Glutamatergic neuron (in vitro differentiated cells): ENCODE measurements at places on chromosomes 6 and 20. TPM values are rescaled to one million over a fixed set of nuclear protein-coding genes. Genes with fewer than 3 reads are reported as not detected.

PBOV1 gene
- total RNA-seq: not detected

BPIFB1 gene
- total RNA-seq: not detected

SLC26A8 gene
- total RNA-seq: 0.29 TPM

CASS4 gene
- total RNA-seq: not detected

TPD52L1 gene
- total RNA-seq: not detected

AGPAT1 gene
- 136 TPM for total RNA-seq

HLA-DMB gene
- total RNA-seq: not detected

NR2E1 gene
- total RNA-seq: not detected

GRCh38 chr6:21098134-21098533, 495.4 kb upstream of the SOX4 start:
- no peak for DNase-seq

DNA sequence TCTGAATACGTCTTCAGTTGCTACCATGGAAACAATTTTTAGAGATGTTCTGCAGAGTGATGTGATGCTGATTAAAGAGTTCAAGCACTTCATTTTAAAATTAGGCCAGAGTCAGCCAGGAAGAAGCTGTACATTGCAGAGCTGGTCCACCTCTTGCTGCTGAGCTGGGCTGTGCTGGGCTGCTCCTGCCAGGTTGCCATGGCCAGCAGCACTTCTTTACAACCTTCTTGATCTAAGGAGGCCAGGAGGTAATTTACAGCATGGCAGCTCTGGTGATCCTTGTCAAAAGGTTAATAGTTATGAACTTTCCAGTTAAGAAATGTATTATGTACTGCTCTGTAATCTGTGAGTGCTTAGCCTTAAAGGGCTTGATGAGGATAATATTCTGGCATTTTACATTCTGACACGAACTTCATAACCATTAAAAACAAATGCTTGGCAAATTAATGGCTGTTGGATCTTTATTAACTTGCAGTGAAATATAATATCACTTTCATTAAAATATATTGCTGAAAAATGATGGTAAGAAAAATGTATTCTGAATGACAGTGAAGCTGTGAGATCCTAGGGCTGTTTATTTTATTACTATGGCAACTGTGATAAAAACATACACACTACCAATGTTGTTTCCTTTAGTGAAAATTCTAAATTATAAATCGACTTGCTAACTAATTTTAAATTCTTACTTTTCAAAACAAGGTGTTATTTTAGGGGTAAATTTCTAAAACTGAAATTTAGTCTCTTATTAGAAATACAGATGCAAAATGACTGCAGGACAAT, 259.7 kb downstream of the RFPL4B start:
- no peak for DNase-seq

DNA sequence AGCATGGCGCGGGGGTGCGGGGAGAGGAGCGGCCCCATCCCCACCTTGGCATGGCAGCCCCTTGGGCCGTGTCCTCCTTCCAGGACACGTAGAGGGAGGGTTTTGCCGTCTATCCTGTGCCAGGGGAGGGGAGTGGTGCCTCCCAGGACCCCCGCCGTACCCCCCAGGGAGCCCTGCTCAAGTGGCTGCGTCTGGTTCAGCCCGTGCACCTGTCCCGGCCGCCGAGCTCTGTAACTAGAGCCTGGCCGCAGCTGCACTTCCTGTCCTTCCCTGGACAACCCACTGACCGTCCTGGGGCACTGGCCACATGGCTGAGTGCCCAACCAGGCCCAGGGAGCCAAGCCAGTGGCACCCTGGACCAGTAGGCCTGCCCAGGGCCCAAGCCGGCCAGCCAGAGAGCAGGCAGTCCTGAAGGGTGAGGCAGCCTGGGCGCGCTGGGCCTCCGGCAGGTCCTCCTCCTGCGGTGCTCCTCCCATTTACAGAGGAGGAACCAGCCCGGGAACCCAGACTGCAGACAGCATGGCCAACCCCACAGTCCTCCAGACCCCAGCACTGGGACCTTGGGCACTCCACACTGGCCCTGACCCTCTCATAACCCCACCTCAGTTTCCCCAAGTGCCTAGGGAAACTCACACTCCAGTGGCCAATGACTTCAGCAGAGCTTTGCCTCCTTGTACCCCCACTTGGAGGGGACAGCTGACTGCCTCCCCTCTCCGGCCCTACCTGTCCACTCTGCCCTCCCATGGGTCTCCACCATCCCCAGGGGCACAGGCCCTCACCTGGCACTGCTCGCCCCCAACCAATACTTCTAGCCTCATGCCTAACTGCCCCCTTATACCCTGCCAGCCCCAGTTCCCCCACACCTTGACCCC, 8.7 kb downstream of the LAMA5 start:
- peak; percentile 28 for DNase-seq

DNA sequence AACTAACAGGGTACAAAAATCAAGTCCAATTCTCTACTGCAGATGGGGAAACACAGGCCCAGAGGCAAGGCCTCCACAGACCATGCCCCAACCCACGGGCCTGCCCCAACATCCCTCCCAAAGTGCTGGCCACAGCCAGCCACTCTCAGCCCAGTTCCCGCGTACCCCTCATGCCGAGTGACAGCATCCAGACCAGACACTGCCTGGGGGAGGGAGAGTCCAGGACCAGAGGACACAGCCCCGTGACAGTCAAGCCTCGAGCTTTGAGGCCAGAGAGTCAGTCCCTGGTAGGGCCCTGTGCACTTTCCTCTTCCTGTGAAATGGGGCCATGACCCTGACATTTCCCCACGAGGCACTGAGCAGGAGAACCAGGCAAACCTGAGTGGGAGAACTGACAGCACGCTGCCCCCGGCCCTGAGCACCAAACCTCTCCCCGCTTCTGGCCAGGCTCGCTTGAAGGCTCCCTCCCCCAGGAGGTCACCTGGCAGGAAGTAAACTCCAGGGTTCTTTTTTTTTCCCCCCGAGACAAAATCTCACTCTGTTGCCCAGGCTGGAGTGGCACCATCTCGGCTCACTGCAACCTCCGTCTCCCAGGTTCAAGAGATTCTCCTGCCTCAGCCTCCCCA, 4.9 kb downstream of the MYL9 start:
- DNase-seq: no peak

- DNase-seq: no peak
Measured at GRCh38 chr20:58893355-58894120, 41.0 kb downstream of the GNAS start.

DNA sequence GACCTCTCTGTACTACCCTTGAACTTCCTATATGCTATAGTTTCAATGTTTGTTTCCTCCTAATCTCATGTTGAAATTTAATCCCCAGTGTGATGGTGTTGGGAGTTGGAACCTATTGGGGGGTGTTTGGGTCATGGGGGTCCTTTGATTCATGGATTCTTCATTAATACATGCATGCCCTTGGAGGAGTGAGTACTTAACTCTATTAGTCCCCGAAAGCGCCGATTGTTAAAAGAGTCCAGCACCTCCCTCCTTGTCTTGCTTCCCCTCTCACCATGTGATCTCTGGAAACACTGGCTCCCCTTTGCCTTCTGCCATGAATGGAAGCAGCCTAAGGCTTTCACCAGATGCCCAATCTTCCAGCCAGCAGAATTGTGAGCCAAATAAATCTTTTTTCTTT, 31.7 kb downstream of the NCR2 start:
- DNase-seq: no peak

GRCh38 chr6:52328729-52329128, 33.2 kb upstream of the PAQR8 start:
- no peak for DNase-seq

DNA sequence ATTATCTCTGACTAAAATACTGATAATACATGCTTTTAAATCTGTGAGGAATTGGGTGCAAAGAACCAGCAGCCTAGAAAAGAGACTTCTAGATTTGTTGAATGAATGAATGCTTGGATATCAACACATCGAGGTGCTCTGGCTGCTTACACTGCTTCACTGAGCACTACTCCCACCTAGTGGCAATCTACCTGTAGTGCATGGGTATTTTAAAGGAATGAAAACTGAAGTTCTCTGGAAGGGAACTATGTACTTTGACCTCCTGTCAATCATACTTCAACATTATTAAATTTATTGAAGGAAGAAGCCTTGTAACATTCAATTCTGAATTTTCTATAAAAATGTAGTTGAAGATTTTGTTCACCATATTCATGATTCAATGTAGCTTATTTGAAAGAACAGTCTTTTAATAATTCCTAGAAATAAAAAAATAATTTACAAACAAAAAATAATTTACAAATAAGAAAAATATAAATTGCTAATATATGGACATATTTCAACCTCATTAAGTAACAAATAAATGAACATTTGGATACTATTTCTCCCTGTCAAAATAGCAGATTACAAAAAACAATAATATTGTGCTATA, 111.2 kb upstream of the MMS22L start:
- no peak for DNase-seq

- no peak for DNase-seq
Measured at GRCh38 chr6:14743474-14744211, 502.2 kb upstream of the JARID2 start.

GRCh38 chr6:23003671-23004467, 434.5 kb downstream of the HDGFL1 start:
- no peak for DNase-seq

DNA sequence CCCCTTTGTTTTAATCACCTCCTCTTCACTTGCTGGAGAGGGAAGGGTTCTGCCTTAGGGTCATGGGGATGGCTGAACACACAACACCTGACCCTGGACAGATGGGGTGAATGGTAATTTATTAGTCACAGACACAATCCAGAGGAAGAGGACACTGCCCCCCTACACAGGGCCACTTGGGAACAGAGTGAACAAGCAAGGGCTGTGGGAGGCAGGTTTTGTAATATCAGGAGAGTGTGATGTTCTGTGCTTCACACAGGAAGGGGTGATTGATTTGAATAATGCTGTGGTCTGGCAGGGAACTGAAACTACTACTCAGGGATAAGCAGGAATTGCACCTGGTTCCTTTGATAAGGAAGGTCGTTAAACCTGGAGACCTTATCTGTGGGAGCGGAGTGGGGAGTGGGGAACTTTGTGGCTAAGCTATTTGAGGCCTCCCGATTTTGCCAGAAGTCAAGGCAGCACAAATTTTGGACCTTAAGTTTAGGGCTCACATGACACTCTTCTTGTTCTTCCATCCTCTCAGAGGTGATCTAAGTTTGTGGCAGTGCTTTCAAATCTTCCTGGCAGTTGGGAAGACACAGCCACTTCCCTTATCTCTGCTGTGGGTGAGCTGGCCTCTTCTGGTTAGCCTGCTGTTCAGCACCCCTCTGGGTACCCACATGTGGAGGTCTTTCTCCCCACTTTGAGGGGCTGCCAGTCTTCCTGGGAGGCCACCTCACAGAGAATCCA, 77.8 kb downstream of the CD164 start:
- no peak for DNase-seq

GRCh38 chr20:931401-931800, 15.3 kb upstream of the ANGPT4 start:
- no peak for DNase-seq

GRCh38 chr20:50617022-50617421, 74.3 kb downstream of the RIPOR3 start:
- DNase-seq: no peak

- no peak for DNase-seq
Measured at GRCh38 chr20:46646659-46647380, 4.4 kb downstream of the SLC13A3 start.

DNA sequence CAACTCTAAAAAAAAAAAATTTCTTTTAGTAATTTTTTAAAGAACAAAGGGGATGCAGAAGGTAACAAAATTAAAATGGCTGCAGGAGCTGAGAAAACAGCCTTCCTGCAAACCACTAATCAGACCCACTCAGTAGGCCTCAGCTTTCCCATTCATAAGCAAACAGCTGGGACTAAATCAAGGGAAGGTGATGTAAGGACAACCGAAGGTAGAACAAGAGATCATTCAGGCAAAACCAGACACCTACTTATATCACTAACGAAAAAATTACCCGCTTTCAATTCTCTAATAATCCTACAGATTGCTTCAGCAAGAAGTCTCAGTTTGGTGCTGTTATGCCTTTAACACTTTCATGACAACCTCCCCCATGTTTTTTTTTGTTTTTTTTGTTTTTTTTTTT, 124.0 kb downstream of the ZMYND8 start:
- DNase-seq: no peak

- DNase-seq: no peak
Measured at GRCh38 chr20:45892049-45892825, 1.1 kb downstream of the CTSA start.

DNA sequence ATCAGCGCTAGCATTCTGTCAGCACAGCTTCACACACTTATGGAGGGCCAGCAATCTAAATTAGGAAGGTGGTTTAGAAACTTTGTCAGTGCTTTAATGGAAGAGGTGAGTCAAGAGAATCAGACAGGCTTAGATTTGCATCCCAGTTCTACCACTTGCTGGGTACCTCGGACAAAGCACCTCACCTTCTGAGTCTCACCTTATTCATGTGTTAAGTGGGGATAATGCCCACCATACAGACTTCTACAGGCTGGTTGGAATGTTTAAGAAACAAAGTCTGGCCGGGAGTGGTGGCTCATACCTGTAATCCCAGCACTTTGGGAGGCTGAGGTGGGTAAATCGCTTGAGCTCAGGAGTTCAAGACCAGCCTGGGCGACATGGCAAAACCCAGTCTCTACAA, 12.2 kb upstream of the STK35 start:
- no peak for DNase-seq

GRCh38 chr6:159213405-159213804, 44.2 kb downstream of the FNDC1 start:
- no peak for DNase-seq

DNA sequence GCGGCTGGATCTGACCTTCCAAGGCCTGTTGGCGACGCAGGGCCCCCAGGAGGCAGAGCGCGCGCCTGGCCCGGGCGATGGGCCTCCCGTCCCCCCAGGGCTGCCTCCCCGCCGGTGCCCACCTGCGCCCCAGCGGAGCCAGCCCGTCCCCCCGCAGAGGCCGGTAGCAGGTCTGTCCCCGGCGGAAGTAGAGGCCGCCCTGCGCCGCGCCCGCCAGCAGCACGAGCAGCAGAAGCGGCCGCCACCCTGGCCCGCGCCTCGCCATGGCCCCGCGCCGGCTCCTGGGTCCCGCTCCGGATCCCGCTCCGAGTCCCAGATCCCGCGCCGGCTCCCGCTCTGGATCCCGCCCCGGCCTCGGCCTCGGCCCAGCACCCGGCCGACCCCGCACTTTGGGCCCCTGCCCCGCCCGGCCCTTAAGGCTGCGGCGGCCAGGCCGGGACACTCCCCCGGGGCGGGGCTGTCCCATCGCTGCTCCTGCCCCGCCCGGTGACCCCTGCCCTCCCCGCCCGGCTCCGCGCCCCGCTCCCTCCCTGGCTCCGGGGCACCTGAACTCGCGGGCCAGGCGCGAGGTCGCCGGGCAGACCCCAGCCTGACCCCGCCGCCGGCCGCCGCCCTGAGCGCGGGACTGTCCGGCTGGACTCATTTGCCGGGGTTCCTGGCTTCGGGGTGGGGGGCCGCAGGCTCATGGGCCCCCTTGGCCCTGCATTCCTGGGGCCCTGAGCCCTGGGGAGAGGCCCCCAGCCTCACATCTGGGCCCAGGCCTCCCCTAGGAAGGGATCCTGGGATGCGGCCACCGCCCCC, at the start of gene CTSZ:
Gene CTSZ, minus strand, starts transcription at position 391 of the 801 bp plus-strand sequence. Its CDS starts 126 bp downstream, at position 265.
- DNase-seq: peak; percentile 63

GRCh38 chr20:38748861-38749149, 545 bp downstream of the ACTR5 start:
- DNase-seq: no peak

DNA sequence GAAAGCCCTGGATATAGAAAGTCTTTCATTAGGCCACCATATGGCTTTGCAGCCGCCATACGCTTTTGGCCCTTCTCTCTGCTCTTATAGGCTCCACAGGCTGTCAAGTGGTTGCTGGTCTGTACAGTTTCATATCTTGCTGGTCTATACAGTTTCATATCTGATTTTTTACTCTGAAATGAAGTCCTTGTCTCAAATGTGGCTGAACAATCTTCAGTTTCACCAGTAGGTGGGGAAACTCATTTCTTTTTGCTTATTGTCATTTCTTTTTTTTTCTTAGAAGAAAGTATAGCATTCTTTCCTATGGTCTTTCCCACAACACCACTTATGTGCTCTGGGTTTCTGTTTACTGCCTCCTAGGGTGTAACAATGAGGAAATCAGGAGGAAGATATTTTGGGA, 771.4 kb upstream of the MMS22L start:
- DNase-seq: no peak
